Sciatic nerve (tissue), 2 donors: ENCODE measurements at places on chromosomes 5 and 9.

DNA sequence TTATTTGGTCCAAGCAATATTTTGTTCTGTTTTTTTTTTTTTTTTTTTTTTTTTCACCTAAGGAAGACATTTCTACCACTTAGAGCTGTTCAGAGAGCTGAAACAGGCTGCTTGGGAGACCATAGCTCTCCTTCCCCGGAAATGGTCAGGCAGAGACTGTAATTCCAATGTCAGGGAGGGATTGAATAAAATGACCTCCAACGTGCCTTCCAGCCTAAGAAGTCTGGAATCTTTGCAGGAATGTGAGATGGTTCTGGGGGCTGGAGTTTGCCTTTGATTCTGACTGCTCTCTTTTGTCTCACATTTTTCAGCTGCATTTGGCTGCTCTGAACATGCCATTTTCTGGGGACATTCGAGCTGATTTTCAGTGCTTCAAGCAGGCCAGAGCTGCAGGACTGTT is 38.3 kb upstream of the TGFBR1 start:
- no peak for DNase-seq

DNA sequence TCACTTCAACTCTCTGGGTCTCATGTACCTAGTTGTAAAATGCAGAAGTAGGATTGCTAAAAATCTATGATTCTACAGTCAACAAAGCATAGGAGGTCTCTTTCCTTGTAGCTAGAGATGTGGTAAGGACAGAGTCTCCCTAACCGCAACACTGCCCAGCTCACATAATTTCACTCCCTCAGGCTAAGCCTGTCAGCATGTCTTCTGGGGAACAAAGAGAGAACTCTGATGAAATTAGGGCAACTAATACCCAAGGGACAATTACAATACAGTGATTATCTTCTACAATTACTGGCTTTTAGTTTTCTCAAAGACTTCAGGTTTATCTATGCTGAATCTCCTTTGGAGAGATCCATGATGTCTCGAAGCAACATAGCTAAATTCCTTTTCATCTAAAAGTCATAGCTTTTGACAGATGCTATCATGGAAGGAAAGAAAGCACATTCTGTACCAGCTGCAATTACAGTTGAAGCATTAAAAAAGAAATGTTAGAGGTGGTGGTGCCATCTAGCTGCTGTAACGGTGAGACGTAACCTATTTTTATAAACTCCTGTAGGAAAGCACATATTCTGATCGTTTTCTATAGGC is 141.1 kb upstream of the TARS1 start:
- DNase-seq, result no peak

GRCh38 chr5:173742432-173742816 is 126.0 kb upstream of the BOD1 start:
- no peak for DNase-seq

GRCh38 chr5:109695005-109695926 is 5.5 kb downstream of the MAN2A1 start:
- no peak for DNase-seq

DNA sequence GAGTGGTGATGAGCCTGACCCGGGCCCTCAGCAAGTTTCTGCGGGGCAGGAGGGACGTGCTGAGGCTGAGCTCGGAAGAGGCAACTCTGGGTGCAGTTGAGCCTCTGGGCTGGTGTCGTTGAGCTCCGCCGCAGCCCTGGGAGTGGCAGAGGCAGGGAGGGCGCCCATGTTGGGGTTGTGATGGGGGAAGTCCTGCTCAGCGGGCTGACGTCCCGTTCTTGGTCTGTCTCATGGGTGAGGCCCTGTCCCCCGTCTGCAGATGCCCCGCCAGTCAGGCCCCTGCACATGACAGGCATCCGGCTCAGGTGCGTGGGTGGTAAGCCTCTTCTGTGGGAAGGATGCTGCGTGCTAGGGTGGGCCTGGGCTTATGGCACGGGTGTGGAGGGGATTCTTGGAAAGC is 64.3 kb downstream of the RXRA start:
- DNase-seq, result no peak

GRCh38 chr9:6922124-6922676 is 164.4 kb downstream of the KDM4C start:
- no peak for DNase-seq

GRCh38 chr9:35162605-35163315 is 951 bp downstream of the UNC13B start:
- DNase-seq, result no peak

DNA sequence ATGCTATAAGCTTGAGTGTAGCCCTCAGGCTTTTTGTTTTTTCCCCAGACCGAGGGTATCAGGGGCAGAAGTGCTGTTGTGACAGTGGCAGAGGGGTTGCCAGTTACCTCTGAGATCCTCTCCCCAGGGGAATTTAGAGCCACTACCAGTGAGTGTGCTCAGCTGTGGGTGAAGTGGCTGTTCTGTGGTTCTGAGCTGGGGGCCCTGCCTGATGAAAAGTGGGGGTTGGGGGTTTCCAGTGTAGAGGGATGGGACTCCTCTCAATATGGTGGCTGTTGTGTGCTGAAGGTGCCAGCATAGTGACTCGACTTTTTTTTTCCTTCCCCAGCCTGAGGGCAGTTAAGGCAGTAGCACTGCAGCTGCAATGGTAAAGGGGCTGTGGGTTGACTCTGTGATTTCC is 506.7 kb downstream of the TMEM232 start:
- DNase-seq, result no peak

GRCh38 chr5:18264126-18264882 is 630.0 kb downstream of the TAF11L14 start:
- no peak for DNase-seq

GRCh38 chr5:82259172-82259800 is 18.9 kb downstream of the RPS23 start:
- DNase-seq, result no peak

DNA sequence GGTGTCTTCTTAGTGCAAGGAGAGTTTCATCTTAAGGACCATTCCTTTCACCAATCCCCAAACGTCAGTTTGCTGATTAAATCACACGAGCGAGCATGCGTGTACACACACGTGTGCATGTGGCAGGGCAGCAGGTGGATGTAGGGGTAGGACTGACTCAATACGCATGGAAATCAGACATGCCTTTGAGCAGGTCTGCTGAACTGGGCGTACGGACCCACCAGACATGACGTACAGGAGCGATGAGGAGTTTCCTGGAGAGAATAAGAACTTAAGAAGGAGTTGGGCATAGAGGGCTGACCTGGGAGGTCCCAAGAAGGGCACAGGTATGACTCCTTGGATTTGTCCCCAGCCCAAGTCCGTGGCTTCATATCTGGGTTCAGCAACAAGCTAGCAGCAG is 170.0 kb downstream of the FGF18 start:
- DNase-seq, result no peak

GRCh38 chr5:97839341-97840086 is 656.5 kb upstream of the RIOK2 start:
- no peak for DNase-seq
